T-cell (primary cell): ENCODE measurements at places on chromosomes 4 and X.

DNA sequence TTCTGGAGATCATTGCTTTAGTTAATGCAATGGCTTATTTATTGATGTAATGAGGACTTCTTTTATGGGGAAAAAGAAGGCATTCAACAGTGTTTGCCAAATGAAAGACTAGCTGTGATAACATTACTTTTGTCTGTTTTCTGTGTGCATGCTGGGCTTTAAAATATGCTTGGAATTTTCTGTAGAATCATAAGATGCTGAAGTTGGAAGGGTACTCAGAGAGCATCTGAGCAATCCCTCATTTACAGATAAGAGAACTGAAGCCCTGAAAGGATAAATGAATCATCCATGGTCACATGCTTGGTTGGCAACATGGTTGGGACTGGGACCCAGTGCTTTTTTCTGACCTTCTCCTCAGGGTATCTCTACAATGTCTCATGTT, 31.4 kb upstream of the PITX2 start:
- no peaks in the 10 kb centered on the region for H3K4me1 ChIP-seq
- no peaks in the 10 kb centered on the region for H3K36me3 ChIP-seq
- no peak overlapping the region for H3K27ac ChIP-seq

GRCh38 chr4:7381890-7382633, 52.7 kb downstream of the PSAPL1 start:
- no peaks in the 10 kb centered on the region for H3K36me3 ChIP-seq
- H3K4me3 ChIP-seq = no peak overlapping the region
- no peak overlapping the region for H3K27ac ChIP-seq
- H3K4me1 ChIP-seq = no peaks in the 10 kb centered on the region

- H3K27ac ChIP-seq = no peak overlapping the region
- no peaks in the 10 kb centered on the region for H3K27me3 ChIP-seq
- no peak overlapping the region for H3K4me3 ChIP-seq
- peaks cover 41% of the 10 kb centered on the region for H3K4me1 ChIP-seq
- peaks cover 3% of the 10 kb centered on the region for H3K36me3 ChIP-seq
Measured at GRCh38 chr4:39970671-39971640, 6.8 kb downstream of the PDS5A start.

DNA sequence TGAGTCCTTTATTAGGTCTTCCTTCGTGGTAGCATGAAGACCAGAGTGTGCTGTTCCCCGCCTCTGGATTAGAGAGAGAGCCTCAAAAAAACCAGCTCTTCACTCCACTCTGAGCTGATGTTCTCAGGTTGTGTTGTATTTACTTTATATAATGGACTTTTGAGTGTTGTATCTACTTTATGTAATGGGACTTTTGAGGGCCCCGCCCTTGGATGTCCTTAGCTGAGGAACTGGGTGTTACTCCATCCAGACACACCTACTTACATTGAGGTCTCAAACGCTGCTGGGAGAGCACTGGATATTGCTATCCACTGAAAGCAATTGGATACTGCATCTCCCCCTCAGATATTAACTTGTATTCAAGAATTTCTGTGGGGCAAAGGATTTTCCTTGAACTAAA, 28.2 kb downstream of the ATP8A1 start:
- DNase-seq = no peak
- H3K36me3 ChIP-seq = no peaks in the 10 kb centered on the region
- no peaks in the 10 kb centered on the region for H3K27me3 ChIP-seq
- peaks cover 46% of the 10 kb centered on the region for H3K4me1 ChIP-seq
- H3K27ac ChIP-seq = peak overlapping the region; percentile 61

GRCh38 chr4:52143815-52144214, 92.7 kb downstream of the SPATA18 start:
- no peak for DNase-seq
- H3K27me3 ChIP-seq = no peaks in the 10 kb centered on the region
- H3K4me3 ChIP-seq = no peak overlapping the region
- no peaks in the 10 kb centered on the region for H3K36me3 ChIP-seq
- H3K27ac ChIP-seq = no peak overlapping the region

DNA sequence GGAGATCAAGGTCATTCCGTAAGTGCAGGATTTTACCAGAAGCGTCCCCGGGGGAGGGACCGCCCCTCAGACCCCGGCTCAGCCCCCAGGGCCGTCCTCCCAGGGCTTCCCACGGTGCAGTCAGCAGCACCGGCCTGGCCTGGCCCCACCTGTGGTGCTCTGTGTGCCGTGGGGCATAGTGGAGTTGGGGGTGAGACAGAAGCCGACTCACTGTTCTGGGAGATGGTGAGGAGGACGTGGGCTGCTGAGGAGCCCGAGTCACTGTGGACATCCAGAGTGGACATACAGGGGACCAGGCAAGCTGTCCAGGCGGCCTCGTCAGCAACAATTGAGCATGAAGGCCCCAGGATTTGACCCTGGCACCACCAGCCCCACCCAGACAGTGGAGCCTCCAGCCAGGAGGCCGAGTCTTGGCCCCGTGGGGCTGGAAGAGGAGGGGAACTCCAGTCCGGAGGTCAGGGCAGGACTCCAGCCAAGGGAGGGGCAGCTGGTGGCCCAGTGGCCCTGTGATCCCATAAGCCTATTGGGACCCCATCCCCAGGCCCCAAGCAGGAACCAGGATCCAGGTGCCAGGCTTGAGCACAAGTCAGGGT, 19.1 kb downstream of the ATP5ME start:
- no peaks in the 10 kb centered on the region for H3K36me3 ChIP-seq
- no peak for DNase-seq
- no peaks in the 10 kb centered on the region for H3K27me3 ChIP-seq
- H3K27ac ChIP-seq = no peak overlapping the region
- H3K4me1 ChIP-seq = no peaks in the 10 kb centered on the region
- H3K4me3 ChIP-seq = no peak overlapping the region

GRCh38 chr4:178414042-178414441, 971.8 kb upstream of the AGA start:
- no peak for DNase-seq
- H3K4me3 ChIP-seq = no peak overlapping the region
- H3K4me1 ChIP-seq = no peaks in the 10 kb centered on the region
- no peaks in the 10 kb centered on the region for H3K36me3 ChIP-seq
- no peaks in the 10 kb centered on the region for H3K27me3 ChIP-seq

DNA sequence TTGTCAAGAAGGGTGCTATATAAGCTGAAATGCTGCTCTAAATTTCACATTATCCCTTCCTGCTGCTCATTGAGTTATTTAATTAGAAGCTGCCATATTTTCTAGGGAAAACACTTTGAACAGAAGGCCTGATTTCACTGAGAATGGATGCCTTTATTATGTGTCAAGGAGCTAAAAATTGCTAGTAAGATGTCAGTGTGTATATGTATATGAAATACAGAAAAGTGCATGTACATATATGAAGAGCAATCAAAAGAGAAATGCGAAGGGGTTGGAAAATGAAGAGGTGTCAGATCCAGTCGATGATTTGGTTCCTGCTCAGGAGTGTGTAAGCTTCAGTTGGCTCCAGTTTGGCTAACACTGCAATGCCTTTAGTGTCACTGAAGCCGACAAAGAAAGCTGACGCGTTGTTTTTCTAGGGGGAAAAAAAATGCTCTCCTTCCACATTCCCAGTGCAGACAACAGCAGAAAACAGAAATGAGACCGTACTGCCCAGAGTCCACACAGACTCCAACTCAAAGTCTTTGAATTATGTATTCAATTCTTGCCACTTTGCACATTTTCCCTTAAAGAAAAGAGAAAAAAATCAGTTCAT, 154.2 kb downstream of the NHS start:
- no peak for DNase-seq
- no peak overlapping the region for H3K27ac ChIP-seq
- no peak overlapping the region for H3K4me3 ChIP-seq

GRCh38 chr4:145271194-145271593, 90.8 kb upstream of the OTUD4 start:
- H3K36me3 ChIP-seq = no peaks in the 10 kb centered on the region
- no peak overlapping the region for H3K27ac ChIP-seq
- no peak for DNase-seq
- no peaks in the 10 kb centered on the region for H3K4me1 ChIP-seq
- H3K4me3 ChIP-seq = no peak overlapping the region

DNA sequence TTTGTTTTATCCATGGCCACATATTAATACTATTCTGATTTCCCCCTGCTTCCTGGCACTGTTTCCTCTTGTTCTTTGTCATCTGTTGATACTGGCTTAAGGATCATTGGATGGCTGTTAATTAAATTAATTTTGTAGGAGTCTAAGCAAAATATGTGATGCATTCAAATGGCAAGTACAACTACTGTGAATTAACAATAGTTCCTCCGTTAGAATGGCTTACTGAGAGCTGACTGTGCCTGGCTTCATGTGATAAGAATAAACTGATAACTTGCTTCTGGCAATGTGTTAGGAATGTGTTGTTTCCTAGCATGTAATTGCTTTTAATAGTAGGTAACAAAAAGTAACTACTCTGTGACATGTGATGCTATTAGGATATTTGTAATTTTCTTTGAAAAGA, 98.5 kb downstream of the RPA4 start:
- no peaks in the 10 kb centered on the region for H3K27me3 ChIP-seq
- DNase-seq = no peak
- H3K4me3 ChIP-seq = no peak overlapping the region
- H3K36me3 ChIP-seq = no peaks in the 10 kb centered on the region
- H3K27ac ChIP-seq = no peak overlapping the region

DNA sequence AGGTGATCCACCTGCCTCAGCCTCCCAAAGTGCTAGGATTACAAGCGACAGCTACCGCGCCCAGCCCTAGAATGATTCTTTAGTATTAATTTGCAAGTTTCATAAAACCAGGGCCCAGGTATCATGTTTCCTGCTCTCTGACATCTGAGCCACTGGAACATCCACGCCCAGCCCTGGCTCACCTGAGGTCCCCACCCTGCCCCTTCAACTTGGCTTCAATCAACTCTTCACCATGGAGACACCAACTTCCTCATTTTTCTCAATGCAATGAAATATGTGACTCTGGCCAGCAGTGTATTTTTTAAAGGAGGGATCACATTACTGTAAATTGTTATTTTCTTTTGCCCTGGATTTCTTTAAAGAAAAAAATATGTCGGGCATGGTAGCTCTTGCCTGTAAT, 3.9 kb downstream of the PRSS12 start:
- no peak overlapping the region for H3K27ac ChIP-seq
- H3K27me3 ChIP-seq = peaks cover 40% of the 10 kb centered on the region
- H3K4me1 ChIP-seq = peaks cover 17% of the 10 kb centered on the region
- H3K4me3 ChIP-seq = no peak overlapping the region
- no peak for DNase-seq
